MCF 10A (cell line): ENCODE measurements at places on chromosomes 1 and 21.
A peak's percentile ranks its signal among the peaks of the same experiment; 100 is the strongest.

GRCh38 chr21:36945496-36946138 is 20.9 kb downstream of the HLCS start:
- no peak for DNase-seq

DNA sequence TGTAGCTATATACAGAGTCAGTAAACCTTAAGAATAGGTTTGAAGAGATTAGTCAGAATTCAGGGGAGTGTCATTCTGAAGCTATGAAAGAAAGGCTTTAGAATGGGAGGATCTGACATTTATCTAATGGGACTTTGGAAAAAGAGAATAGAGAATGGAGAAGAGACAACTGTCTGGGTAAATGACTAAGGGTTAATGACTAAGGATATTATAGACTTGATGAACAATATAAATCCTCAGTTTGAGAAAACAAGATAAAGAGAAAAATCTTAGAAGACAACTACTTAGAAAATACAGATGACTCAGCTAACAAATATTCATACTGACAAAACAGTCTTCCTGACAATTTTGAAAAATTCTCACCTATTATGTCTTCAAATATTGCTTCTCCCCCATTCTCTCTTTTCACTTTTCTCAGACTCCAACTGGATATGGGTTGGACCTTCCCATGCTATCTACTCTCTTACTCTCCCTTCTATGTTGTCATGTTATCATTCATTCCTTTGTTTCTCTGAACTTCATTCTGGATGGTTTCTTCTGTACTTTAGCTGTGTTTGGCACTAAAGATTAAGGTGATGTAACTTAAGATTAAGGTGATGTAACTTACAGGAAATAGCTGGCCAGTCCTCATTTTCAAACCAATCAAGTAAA is 20.4 kb downstream of the SLC16A1 start:
- peak; percentile 70 for DNase-seq

DNA sequence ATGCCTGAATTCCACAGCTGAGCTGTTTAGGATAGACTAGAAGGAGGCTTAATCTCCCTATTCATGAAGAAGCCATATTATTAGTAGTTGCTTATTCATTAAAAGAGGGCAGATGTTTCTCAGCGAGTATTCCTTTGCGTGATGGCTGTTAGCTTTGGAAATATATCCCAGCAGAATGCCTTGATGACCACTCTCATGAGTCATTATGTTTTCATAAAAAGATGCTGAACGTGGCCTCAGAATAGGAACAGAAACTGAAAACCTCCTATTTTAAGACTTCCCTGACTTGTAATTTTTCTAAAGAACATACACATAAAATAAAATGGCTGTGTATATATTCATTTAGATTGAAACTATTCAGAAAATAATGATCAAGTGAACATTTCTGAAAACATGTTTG is 9.6 kb upstream of the PLA2G4A start:
- peak; percentile 61 for DNase-seq

DNA sequence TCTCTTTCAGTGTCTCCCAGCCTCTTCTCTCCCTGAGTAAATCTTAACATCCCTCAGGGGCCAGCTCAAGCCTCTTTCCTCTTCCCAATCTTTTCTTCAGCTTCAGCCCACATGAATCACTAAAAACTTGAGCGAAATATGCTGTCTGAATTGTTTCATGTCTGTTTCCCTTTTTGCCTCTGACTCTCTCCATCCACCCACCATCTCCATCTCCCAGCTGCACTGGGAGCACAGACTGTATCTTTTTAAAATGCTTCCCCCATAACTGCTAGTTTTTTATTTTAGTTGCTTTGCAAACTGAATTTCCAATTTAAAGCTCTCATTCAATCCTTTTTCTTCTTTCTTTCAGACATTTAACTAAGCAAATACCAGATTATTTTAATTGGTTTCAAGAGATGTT is 3.0 kb upstream of the AHCTF1 start:
- DNase-seq = no peak

GRCh38 chr1:236718328-236718727 is 32.0 kb downstream of the ACTN2 start:
- DNase-seq = no peak

DNA sequence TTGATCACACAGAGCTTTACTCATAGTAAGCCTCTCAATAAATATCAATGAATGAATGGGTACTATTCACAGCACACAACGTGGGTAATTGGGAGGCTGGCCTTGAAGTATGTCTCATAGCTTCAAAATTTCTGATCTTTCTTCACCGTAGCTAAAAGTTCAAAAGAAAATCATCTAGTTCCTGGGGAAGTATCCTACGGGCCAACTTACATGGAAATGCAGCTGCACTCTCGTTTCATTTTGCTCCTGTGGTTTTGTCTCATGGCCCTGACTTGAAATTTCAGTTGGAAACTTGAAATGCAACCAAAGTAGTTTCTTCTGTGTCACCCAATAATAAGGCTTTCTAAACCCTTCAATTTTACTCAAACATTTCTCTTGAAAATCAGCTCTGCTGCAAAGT is 76.1 kb upstream of the CNIH3 start:
- DNase-seq = no peak

DNA sequence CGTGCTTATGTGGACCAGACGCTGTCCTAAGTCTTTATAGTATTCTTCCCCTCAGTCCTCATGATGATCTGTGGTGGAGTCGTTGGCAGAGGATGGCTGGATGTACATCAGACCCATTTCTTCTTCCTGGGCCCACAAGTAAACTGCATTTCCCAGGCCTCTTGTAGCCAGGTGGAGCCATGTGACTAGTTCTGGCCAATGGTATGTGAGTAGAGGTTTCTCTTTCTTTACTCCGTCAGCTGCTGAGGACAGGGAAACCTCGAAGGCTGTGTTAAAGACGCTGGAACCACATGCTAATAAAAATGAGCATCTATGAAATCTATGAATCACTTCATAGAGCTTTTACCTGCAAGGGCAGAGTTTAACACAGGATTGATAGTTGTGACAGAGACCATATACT is 18.7 kb upstream of the ZNF362 start:
- DNase-seq = no peak

- DNase-seq = no peak
Observed at GRCh38 chr1:201212461-201213055, 21.9 kb downstream of the IGFN1 start.

- DNase-seq = no peak
Observed at GRCh38 chr21:31917108-31917507, 44.3 kb downstream of the HUNK start.

DNA sequence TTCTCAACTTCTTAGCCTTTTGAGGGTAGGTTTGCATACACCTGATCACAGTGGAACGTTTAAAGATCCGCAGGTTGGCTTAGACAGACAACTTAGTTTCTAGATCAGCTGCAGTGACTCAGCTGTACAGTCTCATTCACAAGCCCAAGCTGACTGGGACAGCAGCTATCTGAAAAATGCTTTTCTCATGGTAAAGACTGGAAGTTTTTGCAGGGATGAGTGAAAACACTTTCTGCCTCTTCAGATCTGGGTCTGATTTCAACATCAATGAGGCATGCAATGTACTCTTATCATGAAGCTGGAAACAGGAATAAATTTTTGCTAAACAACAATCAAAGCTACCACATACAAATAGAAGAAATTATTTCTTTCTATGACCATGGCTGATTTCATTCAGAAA is 61.1 kb upstream of the PTBP2 start:
- no peak for DNase-seq

- no peak for DNase-seq
Observed at GRCh38 chr21:40049931-40050290, 182.7 kb downstream of the PCP4 start.
